Caco-2 (cell line): ENCODE measurements at places on chromosomes 4 and X. TPM values are rescaled to one million over a fixed set of nuclear protein-coding genes. Genes with fewer than 3 reads are reported as not detected.

Gene TMPRSS11D
- total RNA-seq = not detected in 2 replicates

- no peak for DNase-seq
These were observed 94.3 kb upstream of the PLAC1 start for GRCh38 chrX:134752558-134752957.

Gene P2RY10
- total RNA-seq = not detected in 2 replicates

Gene FRAS1
- total RNA-seq = 35.7 and 40.8 TPM in 2 replicates

Gene EPHA5
- total RNA-seq = 0.11 and 0.26 TPM in 2 replicates

DNA sequence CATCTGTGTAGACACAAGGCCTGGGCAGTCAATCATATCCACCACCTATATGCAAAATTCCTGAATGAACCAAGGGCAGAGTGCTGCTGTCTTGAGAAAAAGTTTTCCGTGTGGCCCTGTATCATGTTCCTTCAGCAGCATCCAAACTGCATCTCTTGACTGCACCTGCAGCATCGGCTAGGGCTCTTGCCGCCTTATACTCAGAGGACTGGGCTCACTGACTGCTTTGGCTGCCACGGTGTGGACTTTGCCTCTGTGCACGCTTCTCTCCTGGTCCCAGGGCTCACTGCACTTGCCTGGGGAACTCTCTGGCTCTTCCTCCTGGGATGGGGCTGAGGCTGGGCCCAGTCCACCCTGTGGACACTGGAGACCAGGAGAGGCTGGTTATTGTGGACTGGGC is 39.5 kb upstream of the STS start:
- DNase-seq = no peak

Gene YY2
- total RNA-seq = 3.7 and 3.9 TPM in 2 replicates

Gene PARM1
- total RNA-seq = 1.7 and 2.3 TPM in 2 replicates

GRCh38 chrX:24253469-24253868 is 60.4 kb downstream of the SUPT20HL2 start:
- no peak for DNase-seq

DNA sequence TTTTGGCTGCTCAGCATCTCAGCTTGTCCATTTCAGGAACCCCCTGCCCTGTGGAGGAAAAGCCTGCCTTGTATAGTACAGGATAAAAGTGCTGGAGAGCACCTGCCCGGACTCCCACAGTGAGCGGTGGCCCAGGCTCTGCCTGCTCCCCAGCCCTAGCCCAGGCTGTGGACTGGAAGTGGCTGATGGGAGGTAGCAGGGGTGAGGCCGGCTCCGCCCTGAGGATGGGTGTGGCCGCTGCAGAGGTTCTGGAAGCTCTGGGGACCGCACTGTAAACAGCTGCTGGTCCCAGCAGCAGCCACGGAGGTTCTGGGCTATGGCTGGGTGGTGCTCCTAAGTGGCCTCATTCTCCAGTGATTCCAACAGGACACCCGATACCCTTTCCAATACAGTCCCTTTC is 56.6 kb upstream of the HELT start:
- no peak for DNase-seq

Gene WNK3
- not detected in 2 replicates for total RNA-seq

GRCh38 chrX:133938530-133938929 is 46.9 kb downstream of the GPC3 start:
- no peak for DNase-seq

- DNase-seq = no peak
These were observed 52.1 kb downstream of the NYX start for GRCh38 chrX:41499195-41499594.

Gene TBC1D8B
- total RNA-seq = 7.4 and 8.7 TPM in 2 replicates

DNA sequence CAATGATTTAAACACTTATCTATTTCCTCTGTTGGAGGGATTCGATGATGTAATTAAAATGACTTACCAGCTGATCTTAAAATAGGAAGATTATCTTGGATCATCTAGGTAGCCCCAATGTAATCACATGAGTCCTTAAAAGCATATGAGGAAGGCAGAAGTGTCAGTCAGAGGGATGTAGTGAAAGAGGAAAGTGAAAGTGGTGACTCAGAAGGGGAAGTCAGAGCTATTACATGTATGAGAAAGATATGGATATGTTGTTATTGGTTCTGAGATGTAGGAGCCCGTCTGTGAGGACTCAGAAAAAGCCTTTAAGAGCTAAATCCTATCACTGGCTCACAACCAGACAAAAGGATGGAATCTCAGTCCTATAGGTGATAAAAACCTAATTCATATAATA is 456.4 kb downstream of the DACH2 start:
- no peak for DNase-seq

GRCh38 chrX:118862091-118862490 is 38.5 kb downstream of the ZCCHC12 start:
- DNase-seq = no peak

Gene CSAG1
- not detected in 2 replicates for total RNA-seq

Gene F8A1
- 20.0 and 27.2 TPM in 2 replicates for total RNA-seq

DNA sequence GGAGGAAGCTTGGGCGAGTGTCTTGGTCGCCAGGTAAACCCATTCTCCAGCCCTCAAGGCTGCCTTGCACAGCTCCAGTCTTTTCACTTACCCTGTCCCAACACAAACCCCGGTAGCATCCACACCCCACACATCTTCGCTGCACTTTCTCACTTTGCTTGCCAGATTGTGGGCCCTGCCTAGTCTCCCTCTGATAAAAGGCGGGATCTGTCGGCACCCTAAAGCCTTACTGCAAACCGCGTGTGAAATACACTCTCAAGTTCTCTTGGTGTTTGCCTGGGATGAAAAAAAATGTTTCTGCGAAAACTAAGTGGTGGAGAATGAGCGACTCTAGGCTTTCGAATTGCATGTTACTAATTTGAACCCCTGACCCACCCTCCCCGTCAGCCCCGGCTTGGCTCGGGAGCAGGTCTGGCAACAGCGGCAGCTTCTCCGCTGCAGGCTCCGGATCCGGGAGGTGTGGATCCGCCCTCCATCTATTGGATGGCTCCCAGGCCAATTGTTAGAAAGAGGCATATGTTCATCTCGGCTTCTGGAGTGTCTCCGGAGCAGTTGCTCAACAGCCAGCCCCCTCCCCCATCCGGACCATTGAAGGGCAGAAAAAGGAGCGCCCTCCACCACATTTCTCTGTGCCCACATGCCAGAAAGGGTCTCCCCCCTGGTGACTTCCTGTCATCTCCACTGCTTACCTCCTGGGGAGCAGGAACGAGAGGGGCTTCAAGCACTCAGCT is 3.0 kb upstream of the CITED1 start:
- peak; percentile 75 for DNase-seq

DNA sequence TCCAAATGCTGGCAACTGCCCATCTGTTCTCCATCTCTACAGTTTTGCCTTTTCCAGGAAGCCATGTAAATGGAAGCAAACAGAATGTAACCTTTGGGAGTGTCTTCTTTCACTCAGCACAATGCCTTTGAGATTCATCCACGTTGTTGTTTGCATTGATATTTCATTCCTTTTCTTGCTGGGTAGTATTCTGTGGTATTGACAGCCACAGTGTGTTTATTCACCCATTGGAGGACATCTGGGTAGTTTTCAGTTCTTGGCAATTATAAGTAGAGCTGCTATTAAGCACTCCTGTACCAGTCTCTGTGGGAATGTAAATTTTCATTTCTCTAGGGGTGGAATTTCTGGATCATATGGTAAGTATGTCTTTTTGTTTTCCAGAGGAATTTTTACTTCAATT is 194.3 kb upstream of the RPS6KA3 start:
- no peak for DNase-seq

Gene PRSS12
- total RNA-seq = 0.25 and 1.6 TPM in 2 replicates

Gene UCHL1
- total RNA-seq = 198 and 233 TPM in 2 replicates

DNA sequence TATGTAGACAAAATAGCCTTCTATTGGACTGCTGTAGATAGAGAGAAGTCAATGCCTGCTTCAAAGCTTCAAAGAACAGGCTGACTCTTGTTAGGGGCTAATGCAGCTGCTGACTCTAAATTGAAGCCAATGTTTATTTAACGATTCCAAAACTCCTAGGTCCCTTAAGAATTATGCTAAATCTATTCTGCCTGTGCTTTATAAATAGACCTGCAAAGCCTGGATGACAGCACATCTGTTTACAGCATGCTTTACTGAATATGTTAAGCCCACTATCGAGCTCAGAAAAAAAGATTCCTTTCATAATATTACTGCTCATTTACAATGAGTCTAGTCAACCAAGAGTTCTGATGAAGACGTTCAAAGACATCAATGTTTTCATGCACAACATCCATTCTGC is 54.8 kb upstream of the RBMXL3 start:
- DNase-seq = no peak

DNA sequence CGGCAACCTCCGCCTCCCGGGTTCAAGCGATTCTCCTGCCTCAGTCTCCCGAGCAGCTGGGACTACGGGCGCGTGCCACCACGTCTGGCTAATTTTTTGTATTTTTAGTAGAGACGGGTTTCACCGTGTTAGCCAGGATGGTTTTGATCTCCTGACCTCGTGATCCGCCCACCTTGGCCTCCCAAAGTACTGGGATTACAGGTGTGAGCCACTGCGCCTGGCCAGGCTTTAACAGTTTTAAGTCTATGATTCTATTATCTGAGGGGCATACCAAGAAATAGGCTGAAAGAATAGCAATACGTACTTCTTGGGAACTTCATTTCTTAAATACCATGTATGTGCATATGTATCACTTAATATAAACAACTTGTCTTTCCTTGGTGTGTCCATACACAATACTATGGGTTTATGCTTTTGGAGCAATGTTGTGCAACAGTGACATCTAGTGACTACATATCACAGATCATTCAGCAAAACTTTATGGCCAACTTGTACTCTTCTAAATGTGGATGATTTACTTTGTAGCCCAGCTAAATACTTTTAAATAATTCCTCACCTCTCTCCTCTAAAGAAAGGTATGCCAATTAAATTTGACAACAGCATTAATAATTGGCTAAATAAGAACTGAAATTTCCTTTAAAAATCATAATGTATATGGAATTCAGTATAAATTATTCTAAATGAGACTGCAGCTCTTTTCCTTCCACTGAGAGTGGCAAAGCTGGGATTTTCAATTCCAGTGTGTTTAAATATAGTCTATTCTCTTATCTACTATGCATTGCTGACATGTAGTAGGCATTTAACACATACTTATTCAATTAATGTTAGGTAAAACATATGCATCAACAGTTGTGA is 10.4 kb downstream of the SLC9B1 start:
- peak; percentile 58 for DNase-seq
